ENCODE measurements at places on chromosomes 4 and X.

- no peak for DNase-seq
These were observed 84.6 kb downstream of the RELL1 start for GRCh38 chr4:37601531-37601930.

DNA sequence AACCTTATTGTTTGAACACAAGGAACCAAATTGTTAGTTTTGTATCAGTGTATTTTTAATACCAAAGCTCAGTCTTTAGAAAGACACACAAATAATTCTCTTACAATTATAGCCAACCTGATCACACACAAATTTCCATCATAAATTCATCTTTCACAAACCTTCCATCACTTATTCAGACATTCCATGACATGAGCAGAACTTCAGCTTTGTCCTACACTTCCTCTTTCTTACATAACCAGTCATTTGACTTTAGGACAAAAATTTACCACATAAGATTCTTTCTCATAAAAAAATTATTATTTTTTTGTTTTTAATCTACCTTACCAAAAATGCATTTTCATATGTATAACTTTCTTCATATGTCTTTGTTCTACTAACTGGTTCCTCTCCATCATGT, 312.2 kb downstream of the GALNTL6 start:
- DNase-seq = peak; percentile 46

- DNase-seq = no peak
These were observed 60.8 kb downstream of the WDFY3 start for GRCh38 chr4:84905646-84906045.

GRCh38 chrX:71144651-71145050, at the start of gene NLGN3:
TSS of gene NLGN3 (plus strand) at chrX:71144841. CDS start at chrX:71147750, 2,909 bp downstream.
- DNase-seq = no peak

DNA sequence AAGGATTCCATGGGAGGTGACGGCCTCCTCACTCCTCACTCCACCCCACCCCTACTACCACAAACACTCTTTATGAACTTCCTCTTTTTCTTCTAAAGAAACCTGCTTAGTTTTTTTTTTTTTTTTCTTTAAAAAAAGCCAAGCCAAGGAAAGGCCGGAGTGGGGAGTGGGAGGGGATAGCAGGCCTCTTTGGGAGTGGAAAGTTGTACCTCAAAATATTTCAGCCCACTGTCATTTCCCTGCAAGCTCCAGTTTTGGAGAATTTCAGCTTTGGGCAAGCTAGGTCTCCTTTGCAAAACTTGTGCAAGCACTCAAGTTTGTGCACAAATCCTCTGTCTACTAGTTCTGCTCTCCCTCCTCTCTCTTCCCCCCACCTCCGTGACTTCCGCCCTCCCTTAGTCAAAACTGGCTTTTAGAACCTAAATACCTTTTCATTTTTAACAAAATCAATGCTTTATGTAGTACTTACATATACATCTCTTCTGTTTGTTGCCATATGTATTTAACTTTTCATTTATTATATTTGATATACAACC, 512 bp upstream of the ANTXR2 start:
- no peak for DNase-seq

All from KBM-7 (cell line).